ENCODE measurements at places on chromosomes 5 and 9.

DNA sequence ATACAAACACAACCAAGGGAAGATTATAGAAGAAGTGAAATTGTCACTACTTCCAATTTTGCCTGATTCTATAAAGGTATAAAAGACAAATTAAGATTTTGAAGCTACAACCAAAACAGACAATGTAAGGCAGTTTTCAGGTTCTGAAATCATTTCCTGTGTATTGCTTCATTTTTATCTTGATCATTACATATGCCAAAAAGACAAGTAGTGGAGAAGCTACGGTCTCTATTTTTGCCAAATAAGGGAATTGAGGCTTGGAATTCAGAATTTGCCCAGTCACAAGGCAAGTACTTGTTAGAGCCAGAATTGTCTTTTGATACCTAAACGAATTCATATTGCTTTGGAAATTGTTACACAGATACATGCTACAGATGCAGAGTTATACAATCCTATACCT is 20.6 kb downstream of the EDIL3 start:
- no peak for DNase-seq

- DNase-seq = peak; percentile 6
These were observed 128.4 kb upstream of the TRPM3 start for GRCh38 chr9:71249729-71250317.

DNA sequence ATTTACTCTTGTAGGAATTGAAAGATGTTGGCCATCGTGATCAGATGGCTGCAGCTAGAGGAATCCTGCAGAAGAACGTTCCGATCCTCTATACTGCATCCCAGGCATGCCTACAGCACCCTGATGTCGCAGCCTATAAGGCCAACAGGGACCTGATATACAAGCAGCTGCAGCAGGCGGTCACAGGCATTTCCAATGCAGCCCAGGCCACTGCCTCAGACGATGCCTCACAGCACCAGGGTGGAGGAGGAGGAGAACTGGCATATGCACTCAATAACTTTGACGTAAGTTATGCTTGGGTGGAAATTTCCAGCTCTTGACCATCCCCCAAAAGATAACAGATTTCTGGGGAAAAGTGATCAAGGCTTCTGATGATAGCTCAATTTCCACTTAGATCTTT is 50.6 kb downstream of the LRRTM2 start:
- no peak for DNase-seq

- DNase-seq = no peak
These were observed 28.7 kb upstream of the UBAC1 start for GRCh38 chr9:135989722-135990467.

DNA sequence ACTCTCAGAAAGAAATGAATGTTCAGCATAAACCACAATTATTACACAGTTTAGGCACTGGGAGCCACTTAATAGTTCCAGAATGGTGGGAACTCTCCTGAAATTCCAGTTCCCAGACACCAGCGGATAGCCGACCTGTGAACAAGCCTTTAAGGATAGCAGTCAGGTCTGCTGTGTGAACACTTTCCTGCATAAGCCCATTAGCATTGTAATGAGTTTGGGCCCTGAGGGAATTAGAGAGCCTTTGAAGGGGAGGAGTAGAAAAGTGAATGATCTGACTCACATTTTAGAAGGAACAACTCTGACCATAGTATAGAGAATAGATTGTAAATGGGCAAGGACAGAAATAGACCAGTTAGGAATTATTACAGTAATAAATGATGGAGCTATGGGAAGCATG is 189.1 kb downstream of the ADGRV1 start:
- DNase-seq = peak; percentile 68

DNA sequence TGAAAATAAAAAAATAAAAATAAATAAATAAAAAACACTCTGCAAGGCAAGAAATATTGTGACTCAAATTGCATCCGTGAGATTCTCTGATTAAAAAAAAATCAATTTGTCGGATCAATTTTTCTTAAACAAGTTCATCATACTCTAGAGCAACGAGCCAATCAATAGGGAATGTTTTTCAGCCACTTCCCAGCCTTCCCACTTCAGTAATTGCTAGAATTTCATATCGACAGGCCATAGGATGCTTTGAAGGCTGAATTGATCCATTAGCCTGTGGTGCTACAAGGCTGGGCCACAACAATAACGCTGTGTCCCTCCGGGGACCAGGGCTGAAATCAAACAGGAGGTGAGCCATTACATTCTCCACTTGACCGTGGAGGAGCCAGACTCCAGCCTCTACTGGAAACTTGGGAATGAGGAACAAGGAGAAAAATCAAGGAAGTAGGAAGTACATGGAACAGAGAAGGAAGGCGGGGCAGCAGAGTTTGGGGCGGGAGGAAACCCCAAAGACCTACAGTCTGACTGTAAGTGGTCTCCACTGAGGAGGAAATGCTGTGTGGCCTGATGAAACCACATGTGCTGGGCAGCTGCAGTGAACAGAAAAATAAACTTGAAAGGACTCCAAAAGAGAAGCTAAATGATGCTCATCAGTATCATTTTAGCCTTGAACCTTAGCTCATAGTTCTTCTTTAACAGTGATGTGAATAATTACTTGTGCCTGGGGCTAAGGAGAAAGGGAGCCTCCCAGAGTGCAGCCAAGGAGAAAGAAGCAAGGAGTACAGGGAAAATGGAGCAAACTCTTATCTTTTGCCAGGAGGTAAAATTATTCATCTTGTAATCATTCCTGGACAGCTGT is 308.6 kb downstream of the TLE1 start:
- DNase-seq = peak; percentile 20

DNA sequence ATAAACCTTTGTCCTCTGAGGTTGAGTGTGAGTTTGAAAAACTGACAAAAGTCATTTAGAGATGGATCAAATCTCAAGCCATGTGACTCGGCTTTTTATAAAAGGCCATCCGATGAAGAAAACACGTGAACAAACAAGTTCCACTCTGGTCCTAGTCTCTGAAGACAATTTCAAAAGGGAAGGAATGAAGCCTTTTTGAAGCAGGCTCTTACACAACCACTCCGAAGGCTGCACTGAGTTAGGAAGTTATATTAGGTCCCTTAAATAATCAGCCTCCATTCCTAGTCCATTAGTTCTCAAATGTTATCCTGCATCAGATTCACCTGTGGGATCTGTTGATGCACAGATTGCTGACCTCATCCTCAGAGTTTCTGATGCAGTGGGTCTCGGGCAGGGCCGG is 166.6 kb upstream of the HMHB1 start:
- DNase-seq = no peak

DNA sequence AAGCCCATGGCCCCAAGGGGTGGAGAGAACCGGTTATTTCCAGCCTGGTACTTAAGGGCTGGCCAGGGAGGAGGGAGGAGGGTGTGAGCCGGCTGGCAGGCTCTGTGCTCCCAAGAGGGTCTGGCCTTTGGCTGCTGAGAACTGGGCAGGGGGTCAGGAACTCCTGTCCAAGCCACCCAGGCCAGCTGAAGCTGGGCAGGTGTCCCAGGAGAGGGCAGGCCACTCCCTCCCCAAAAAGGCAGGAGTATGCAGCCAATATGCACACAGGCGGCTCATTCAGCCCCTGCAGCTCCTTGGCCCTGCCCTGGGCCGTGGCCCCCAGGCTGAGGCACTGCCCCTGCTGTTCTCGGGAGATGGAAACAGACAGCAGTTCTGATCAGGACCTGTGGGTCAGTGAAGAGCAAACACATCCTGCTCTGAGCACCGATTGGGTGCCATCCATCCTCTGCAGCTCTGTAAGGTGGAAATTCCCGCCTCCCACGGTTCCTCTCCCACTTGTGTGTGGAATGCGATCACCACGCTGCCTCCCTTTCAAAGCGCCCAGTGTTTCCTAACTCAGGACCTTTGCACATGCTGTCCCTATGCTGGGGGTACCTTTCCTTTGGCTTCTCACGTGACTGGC is 17.1 kb upstream of the KIF12 start:
- no peak for DNase-seq

DNA sequence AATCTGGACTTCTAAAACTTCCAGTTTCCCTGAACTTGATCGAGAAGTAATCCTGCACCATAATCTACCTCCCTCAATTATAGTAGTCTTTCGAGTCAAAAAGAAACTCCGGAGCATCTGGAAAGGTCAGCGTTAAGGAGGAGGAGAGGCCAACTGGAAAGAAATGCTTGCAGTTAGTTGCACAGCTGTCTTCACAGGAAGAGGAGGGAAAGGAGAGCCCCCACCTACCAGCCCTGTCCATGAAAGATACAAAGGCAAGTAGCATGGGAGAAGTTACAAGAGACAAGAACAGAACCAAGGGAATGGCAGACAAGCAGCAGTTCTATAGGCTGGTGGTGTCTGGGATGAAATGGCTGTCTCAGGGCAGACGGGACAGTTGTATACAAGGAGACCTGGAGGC is 170.6 kb downstream of the RAB3C start:
- DNase-seq = no peak

- DNase-seq = no peak
These were observed 59.2 kb downstream of the WNK2 start for GRCh38 chr9:93243112-93243511.

DNA sequence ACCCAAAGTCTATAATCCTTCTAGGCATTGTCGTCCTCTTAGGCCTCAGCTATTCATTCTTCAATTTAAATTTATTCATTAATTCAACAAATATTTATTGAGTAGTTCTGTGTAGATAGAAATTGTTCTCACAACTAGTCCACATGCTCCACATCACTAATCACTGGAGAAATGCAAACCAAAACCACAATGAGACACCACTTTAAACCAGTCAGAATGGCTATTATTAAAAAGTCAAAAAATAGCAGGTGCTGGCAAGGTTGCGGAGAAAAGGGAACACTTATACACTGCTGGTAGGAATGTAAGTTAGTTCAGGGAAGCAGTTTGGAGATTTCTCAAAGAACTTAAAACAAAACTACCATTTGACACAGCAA is 51.1 kb upstream of the TNFSF15 start:
- no peak for DNase-seq

DNA sequence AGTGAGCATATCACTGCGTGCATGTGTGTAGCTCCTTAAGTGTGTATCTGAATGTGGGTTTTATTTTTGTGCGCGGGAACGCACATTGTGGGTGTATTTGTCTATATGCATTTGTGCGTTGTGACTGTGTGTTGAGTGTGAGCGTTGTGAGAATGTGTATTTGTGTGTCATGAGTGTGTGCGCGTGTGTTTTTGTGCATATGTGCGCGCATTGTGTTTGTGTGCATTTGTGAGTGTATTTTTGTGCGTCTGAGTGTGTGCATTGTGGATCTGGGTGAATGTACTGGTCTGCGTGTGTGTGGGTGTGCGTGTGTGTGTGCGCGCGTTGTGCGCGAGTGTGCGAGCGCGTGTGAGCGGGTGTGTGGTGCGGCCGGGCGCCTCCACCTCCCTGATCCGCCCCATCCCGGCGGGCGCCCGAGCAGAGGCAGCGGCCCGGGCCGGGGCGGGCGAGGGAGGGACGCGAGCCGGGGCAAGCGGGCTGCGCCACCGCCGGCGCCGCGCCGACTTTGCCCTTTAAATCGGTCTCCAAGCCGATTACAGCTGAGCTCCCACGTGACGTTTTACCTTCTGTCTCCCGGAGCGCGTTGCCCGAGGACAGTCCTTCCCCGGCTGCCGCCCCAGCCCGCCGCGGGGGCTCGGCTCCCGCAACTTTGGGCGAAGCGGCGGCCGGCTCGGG is at the start of gene RASGRF2:
RASGRF2 (plus strand) TSS at position 596 of the 675 bp plus-strand sequence. CDS start 376 bp downstream, outside the sequence.
- DNase-seq = peak; percentile 63
